Astrocyte of the hippocampus (primary cell): ENCODE measurements at places on chromosomes 1 and 21.

- DNase-seq, result no peak
Observed at GRCh38 chr1:246141306-246141705, 365.8 kb downstream of the SMYD3 start.

DNA sequence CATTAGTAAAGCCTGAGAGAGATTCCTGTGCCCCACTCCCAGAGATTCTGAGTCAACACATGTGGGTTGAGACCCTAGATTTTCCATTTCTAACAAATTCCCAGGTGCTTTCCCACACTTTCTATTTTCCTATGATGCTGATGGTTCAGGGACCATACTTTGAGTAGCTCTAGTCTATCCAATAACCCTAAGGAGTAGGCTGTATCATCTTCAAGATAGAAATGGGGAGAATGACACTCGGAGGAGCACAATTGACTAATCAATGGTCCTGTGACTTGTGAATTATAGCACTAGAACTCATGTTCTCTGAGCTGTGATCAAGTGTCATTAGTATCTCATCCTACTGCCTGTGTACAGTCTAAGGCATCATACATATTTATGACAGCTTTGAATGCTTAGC lies 232.9 kb upstream of the B3GALT2 start:
- DNase-seq, result no peak

DNA sequence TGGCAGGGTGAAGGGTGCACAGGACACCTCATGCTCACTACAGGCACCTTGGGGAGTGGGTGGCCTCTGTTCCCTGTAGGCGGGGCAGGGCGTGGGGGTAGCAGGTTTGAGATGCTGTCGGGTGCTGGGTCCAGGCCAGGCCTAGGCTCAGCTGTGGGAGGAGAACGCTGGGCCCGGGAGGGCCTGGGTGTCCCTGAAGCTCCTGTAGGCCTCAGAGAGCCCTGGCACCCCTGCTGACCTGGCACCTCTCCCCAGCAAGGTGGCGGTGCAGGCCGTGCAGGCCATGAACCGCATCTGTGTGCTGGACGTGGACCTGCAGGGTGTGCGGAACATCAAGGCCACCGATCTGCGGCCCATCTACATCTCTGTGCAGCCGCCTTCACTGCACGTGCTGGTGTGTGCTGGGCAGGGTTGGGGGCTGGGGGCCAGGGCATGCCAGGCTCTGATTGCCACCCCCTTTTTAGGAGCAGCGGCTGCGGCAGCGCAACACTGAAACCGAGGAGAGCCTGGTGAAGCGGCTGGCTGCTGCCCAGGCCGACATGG lies 2.5 kb upstream of the GJC2 start:
- no peak for DNase-seq

- DNase-seq, result no peak
Observed at GRCh38 chr1:92791487-92792066, 6.7 kb upstream of the EVI5 start.
